ENCODE measurements at places on chromosomes 5 and 9.

- no peak for DNase-seq
Observed at GRCh38 chr9:133664173-133665050, 28.2 kb downstream of the DBH start.

DNA sequence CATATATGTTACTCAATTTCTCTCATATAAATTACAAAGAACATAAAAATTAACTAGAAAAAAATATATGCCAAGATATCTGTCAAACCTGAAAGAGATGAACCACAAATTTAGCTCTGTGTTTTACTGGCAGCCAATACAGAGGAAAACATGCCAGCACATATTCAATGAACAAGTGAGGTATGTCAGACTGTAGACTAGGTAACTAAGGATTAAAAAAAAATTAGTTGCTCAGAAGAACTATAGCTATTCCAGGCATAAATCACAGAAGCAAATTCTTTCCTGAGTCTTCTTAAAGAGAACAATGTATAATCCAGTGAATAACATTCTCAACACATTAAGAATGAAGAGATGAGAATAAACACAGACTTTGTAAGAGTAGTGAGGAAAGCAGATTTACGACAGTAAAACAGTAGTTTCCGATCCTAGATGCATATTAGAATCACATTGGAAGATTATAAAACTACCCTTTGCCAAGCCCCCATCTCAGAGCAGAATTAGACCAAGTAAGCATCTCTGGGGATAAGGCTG lies 20.6 kb upstream of the CAAP1 start:
- no peak for DNase-seq

GRCh38 chr5:82363524-82363923 lies 85.4 kb upstream of the RPS23 start:
- DNase-seq = no peak

DNA sequence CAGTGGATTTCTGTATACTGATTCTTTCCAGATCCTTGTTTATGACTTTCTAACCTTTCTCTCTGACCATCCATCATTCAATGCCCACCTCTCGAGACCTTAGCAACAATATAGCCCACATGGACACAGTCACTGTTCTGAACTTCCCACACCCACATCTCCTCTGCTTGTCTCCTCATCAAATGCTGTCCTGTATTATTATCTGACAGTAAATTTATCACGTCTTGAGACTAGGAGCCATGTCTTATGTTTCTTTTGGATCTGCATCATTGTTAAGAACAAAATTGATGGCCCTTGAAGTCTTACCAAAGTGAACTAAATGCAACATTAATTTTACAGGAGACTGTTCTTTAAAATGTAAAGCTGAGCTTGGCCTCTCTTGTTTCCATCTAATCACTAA lies 495.4 kb upstream of the KLF4 start:
- DNase-seq = no peak

GRCh38 chr9:87236546-87236945 lies 261.1 kb upstream of the DAPK1 start:
- DNase-seq = no peak

- no peak for DNase-seq
Observed at GRCh38 chr5:54443270-54443669, 12.2 kb upstream of the HSPB3 start.

DNA sequence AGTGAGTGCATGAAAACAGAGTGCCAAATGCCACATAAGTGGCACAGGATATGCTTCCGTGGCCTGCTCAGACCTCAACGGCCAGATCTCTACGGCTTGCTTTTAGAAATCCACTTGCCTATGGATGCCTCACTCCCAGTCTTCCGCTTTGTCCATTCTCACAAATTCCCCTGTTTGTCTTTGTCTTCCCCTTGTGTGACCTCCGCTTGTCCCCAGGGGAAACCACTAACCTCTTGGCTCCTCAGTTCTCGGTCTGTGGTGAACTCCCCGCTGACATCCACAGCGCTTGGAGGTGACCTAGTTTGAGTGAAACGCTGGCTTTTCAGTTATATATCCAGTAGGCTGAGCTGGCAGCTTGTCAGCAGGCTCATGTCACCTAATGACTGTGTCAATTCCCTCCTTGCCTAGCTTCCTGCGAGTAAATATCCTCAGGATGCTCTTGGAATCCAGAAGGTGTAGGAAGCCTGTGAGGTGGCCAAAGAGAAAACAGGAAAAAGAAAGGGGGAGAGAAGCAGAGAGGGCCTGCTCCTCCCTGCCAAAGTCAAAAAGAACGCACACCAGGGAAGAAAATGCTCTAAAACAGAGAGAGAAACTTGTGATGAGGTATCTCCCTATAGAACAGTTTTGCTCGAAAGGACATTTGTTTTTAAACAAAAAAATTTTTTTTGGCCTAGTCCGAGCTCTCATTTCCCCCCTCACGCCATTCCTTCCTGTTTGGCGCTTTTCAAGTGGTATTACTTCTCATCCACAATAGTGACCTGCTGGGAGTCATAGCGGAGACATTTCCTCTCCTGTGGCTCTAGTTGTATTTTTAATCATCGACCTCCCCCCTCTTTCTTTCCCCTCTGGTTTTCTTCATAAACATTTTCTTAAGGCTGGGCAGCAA lies 101.6 kb upstream of the SPRY4 start:
- peak; percentile 14 for DNase-seq

- DNase-seq = no peak
Observed at GRCh38 chr9:84880835-84881234, 211.3 kb downstream of the NTRK2 start.

- DNase-seq = no peak
Observed at GRCh38 chr5:173327084-173327947, 898 bp downstream of the STC2 start.

GRCh38 chr9:92291577-92291976 lies 1.9 kb downstream of the IARS1 start:
- no peak for DNase-seq

GRCh38 chr5:99061711-99062110 lies 132.9 kb upstream of the CHD1 start:
- no peak for DNase-seq

GRCh38 chr5:107268241-107268640 lies 402.5 kb downstream of the EFNA5 start:
- DNase-seq = no peak

- no peak for DNase-seq
Observed at GRCh38 chr9:27847818-27848217, 274.5 kb upstream of the C9orf72 start.

DNA sequence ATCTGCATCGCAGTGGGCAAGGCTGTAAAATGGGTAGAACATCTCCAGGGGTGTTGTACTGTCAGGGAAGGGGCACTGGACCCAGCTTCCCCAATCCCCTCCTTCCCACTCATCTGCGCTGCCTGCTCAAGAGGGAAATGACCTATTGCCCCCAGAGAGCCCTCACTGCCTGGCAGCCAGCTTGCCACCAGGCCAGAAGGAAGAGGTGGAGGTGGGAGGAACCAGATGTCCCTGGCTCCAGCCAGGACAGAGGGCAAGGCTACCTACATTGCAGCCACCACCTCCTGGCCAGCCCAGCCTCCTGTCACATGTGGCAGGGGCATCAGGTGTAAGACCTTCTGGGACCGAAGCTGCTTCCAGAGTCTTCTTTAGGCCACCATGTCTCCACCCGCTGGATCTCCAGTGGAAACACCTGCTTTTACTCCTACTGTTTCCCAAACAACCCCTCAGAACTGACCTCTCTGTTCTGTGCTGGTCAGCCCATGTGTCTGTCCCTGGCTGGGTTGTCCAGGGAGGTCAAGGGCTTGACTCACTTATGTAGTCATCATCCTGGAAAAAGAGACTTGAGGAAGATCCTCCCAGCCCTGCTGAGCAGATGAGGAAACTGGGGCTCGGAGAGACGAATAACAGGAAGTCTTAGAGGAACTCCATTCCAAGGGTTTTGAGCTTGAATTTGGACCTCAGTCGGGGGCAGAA lies 42.3 kb downstream of the JADE2 start:
- DNase-seq = no peak

GRCh38 chr5:5460311-5460710 lies 37.8 kb downstream of the ICE1 start:
- DNase-seq = no peak

DNA sequence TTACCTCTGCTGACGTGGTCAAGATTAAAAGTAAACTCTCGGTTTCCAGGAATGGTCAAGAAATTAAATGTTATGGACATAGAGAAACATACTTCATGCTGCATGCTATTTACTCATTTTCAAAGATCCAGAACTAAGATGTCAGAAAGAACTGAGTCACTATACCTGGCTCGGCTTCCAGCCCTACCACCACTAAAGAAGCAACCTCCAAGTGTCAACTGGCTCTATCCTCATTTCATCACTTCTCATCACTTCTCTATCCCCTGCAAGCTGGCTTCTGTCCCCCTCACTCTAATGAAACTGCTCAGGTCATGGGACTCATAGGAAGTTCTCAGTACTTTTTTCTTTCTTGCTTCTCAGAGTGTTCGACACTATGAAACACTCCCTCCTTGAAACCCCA lies 116.2 kb downstream of the CDK5RAP2 start:
- no peak for DNase-seq

DNA sequence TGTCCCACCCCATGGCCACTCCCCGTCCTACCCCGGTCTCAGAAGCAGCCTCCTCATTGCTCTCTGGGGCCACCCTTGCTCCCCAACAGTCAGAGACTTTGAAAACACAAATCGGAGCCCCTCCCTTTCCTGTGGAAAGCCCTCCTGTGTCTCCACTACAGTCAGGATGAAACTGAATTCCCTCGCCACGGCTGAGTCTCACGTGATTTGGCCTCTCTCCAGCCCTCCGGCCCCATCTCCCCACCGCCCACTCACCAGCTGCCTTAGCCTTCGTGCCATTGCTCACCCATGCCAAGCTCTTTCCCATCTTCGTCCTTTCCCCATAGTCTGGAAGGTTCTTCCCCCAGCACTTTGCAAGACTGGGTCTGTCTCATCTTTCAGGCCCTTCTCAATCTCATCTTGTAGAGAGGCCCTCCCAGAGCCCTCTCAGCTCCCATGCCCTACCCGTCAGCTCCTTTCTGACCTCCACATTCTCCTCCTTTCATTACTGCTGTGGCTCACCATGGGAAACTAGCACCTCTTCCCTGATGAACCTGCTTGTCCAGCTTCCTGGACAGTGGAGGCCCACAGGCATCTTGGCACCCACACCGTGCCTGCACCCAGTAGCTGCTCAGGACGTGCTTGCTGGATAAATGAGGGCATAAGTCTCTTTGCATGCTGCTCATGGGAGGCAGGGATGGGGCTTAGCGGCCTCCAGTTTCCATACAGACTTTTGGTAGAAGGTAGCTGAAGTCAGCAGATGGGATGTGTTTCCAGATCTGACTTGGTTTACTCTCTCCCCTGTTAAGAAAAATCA lies 126.4 kb upstream of the COL5A1 start:
- no peak for DNase-seq

DNA sequence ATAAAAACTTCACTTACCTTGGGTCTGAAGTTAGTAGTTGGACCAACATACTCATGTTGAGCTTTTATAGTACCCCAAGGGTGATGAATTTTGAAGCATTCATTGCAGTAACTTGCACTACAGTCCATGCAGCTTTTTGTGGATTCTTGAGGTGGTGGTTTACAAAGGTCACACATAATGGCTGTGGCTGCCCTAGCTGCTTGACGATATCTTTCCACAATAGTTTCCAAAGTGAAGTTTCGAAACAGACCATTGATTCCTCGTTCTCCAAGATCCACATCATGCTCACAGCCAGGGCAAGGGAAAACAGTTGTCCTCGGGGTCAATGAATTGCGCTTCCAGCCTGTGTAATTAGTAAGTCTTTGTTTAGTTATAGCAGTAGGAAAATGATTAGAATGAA lies 22.7 kb downstream of the TRIM36 start:
- no peak for DNase-seq

GRCh38 chr5:149400304-149400703 lies 21.2 kb upstream of the IL17B start:
- DNase-seq = no peak

GRCh38 chr9:9045572-9045971 lies 1246.0 kb upstream of the DMAC1 start:
- no peak for DNase-seq

GRCh38 chr5:172646716-172647285 lies 5.7 kb downstream of the NEURL1B start:
- DNase-seq = no peak

GRCh38 chr5:110053824-110054223 lies 364.1 kb downstream of the MAN2A1 start:
- no peak for DNase-seq

GRCh38 chr9:88291856-88292255 lies 96.4 kb upstream of the SPIN1 start:
- DNase-seq = no peak
